ENCODE measurements at places on chromosomes 7 and 10. TPM values are rescaled to one million over a fixed set of nuclear protein-coding genes. Genes with fewer than 3 reads are reported as not detected.

SYPL1 gene
- polyA plus RNA-seq, result 32.9 TPM

TMEM26 gene
- polyA plus RNA-seq, result not detected

WDFY4 gene
- not detected for polyA plus RNA-seq

VGF gene
- 0.21 TPM for polyA plus RNA-seq

ASIC3 gene
- 0.50 TPM for polyA plus RNA-seq

CTNNA3 gene
- polyA plus RNA-seq, result not detected

PSMG3 gene
- 29.6 TPM for polyA plus RNA-seq

CCL26 gene
- polyA plus RNA-seq, result 0.16 TPM

THSD7A gene
- polyA plus RNA-seq, result 0.01 TPM

DNA sequence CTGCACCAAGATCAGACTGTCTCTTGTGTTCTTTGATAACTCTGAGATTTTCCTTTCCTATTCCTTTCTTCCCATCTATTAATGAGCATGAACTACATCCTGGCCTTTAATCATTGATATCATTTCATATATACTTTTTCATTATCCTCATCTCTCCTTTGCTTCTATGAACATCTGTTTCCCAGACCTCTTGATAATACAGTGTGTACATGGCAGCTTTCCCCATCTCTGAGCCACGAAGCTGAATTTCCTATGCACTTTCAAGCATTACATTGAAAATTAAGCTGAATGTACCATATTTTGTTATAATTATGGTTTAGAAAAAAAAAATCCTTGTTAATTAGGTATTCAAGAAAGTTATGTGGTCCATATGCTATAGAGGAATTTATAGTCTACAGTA, 60.9 kb upstream of the CREB5 start:
- no peaks in the 10 kb centered on the region for H3K36me3 ChIP-seq
- no peaks in the 10 kb centered on the region for H3K4me1 ChIP-seq
- H3K4me3 ChIP-seq, result no peak overlapping the region
- H3K27ac ChIP-seq, result no peak overlapping the region
- no peak for DNase-seq

- H3K4me3 ChIP-seq, result no peak overlapping the region
- no peak for DNase-seq
- H3K27me3 ChIP-seq, result peaks cover 28% of the 10 kb centered on the region
- H3K4me1 ChIP-seq, result peaks cover 18% of the 10 kb centered on the region
- no peak overlapping the region for H3K27ac ChIP-seq
- no peaks in the 10 kb centered on the region for H3K36me3 ChIP-seq
These were observed 67.9 kb downstream of the OAT start for GRCh38 chr10:124350806-124351205.

GRCh38 chr10:70442332-70442988, 979 bp upstream of the NODAL start:
- no peaks in the 10 kb centered on the region for H3K36me3 ChIP-seq
- no peaks in the 10 kb centered on the region for H3K27me3 ChIP-seq
- H3K4me3 ChIP-seq, result no peak overlapping the region
- peak; percentile 76 for DNase-seq

- peaks cover 7% of the 10 kb centered on the region for H3K27me3 ChIP-seq
- H3K36me3 ChIP-seq, result no peaks in the 10 kb centered on the region
- no peak overlapping the region for H3K27ac ChIP-seq
- no peak overlapping the region for H3K4me3 ChIP-seq
- DNase-seq, result no peak
- peaks cover 7% of the 10 kb centered on the region for H3K4me1 ChIP-seq
These were observed 12.9 kb downstream of the NPFFR1 start for GRCh38 chr10:70270952-70271351.

- no peaks in the 10 kb centered on the region for H3K36me3 ChIP-seq
- H3K27me3 ChIP-seq, result no peaks in the 10 kb centered on the region
These were observed 325.7 kb downstream of the GATA3 start for GRCh38 chr10:8379906-8380832.

- no peaks in the 10 kb centered on the region for H3K27me3 ChIP-seq
- DNase-seq, result no peak
- no peaks in the 10 kb centered on the region for H3K4me1 ChIP-seq
- no peaks in the 10 kb centered on the region for H3K36me3 ChIP-seq
- no peak overlapping the region for H3K4me3 ChIP-seq
These were observed 24.2 kb downstream of the ZNF25 start for GRCh38 chr10:37952043-37952755.

GRCh38 chr10:93445978-93446720, 36.0 kb downstream of the MYOF start:
- peaks cover 37% of the 10 kb centered on the region for H3K4me1 ChIP-seq
- H3K27ac ChIP-seq, result peak overlapping the region; percentile 42
- no peak overlapping the region for H3K4me3 ChIP-seq
- H3K27me3 ChIP-seq, result no peaks in the 10 kb centered on the region

- H3K4me1 ChIP-seq, result peaks cover 43% of the 10 kb centered on the region
- H3K27ac ChIP-seq, result no peak overlapping the region
These were observed 46.1 kb downstream of the PTPRN2 start for GRCh38 chr7:158541346-158542010.

GRCh38 chr7:82965088-82966036, 197.3 kb downstream of the PCLO start:
- no peaks in the 10 kb centered on the region for H3K4me1 ChIP-seq
- no peaks in the 10 kb centered on the region for H3K36me3 ChIP-seq
- no peak overlapping the region for H3K27ac ChIP-seq
- no peaks in the 10 kb centered on the region for H3K27me3 ChIP-seq

- H3K27me3 ChIP-seq, result no peaks in the 10 kb centered on the region
- H3K4me1 ChIP-seq, result no peaks in the 10 kb centered on the region
- no peak for DNase-seq
- H3K36me3 ChIP-seq, result no peaks in the 10 kb centered on the region
- no peak overlapping the region for H3K27ac ChIP-seq
These were observed 819.4 kb downstream of the MAGI2 start for GRCh38 chr7:78634093-78634492.

- H3K4me3 ChIP-seq, result no peak overlapping the region
- H3K36me3 ChIP-seq, result no peaks in the 10 kb centered on the region
- H3K27me3 ChIP-seq, result 0 out of 3 replicates have a peak, but pooled peaks cover 4% of the 10 kb centered on the region
- no peak for DNase-seq
These were observed 106.4 kb upstream of the CARD11 start for GRCh38 chr7:3150027-3150426.

DNA sequence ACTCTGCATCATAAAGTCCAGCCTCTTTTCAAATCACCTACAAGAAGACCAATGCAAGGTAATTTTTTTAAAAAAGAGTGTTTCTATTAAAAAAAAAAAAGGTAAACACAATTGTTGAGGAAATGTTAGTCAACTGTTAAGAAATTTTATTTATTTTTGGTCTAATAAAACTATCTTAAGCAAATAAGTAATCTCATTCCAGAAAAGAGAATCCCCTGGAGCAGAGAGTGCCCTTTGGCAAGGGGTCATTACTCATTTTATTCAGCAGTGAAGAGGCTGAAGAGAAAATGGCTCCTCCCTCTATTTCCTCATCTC, 63.4 kb upstream of the GSDME start:
- DNase-seq, result peak; percentile 61
- no peak overlapping the region for H3K4me3 ChIP-seq
- peaks cover 29% of the 10 kb centered on the region for H3K4me1 ChIP-seq
- H3K36me3 ChIP-seq, result peaks cover 30% of the 10 kb centered on the region
- no peaks in the 10 kb centered on the region for H3K27me3 ChIP-seq
- H3K27ac ChIP-seq, result no peak overlapping the region
